ENCODE measurements at places on chromosomes 1 and 21.

DNA sequence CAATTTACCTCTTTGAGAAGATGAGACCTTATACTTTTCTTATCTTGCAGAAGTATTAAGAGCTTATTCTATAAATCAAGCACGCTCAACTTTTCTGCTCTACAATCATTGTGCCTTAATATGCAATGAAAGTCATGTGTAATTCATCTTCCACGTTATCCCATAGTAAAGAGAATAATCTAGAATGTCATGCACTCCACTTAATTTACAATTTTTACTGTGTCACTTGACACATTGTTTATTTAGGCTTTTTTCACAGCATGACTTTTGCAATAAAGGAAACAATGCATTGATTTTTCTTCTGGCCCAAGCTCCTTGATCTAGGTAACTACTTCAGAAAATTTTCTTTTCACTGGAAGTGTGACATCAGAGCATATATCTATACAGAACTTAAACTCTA is 290.9 kb downstream of the HHIPL2 start:
- no peak for DNase-seq

DNA sequence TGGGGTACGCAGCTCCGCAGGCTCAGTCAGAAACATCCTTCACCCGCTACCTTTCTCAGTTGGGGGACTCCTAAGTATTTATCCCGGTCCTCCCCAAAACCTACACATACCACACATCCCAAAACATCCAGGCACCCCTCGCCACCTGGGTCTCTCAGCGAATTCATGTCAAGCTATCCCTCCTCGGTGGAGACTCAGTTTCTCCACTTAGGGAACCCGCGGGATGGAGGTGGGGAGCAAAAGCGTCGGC is 1.3 kb upstream of the ZBTB7B start:
- no peak for DNase-seq

- no peak for DNase-seq
Observed at GRCh38 chr1:221611656-221612046, 130.2 kb downstream of the DUSP10 start.

GRCh38 chr1:22349362-22350043 is 102.1 kb upstream of the ZBTB40 start:
- DNase-seq = no peak

- no peak for DNase-seq
Observed at GRCh38 chr1:2810281-2810680, 8.8 kb upstream of the TTC34 start.

DNA sequence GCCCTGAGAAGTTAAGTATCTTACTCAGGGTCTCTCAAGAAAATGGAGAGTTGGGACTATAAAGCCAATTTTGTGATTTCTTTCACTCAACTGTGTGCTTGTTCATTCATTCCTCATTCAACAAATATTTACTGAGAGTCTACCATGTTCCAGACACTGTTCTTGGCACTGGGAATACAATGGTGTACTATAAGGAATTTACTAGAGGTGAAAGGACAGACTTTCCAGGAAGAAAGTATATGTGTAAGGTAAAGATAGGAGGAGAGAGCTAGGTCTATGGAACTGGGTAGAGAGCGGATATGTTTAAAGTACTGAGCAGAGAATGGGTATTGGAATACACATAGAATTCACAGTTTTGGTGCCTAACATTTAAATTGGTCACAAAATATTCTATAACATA is 42.3 kb downstream of the ZNHIT6 start:
- DNase-seq = no peak

DNA sequence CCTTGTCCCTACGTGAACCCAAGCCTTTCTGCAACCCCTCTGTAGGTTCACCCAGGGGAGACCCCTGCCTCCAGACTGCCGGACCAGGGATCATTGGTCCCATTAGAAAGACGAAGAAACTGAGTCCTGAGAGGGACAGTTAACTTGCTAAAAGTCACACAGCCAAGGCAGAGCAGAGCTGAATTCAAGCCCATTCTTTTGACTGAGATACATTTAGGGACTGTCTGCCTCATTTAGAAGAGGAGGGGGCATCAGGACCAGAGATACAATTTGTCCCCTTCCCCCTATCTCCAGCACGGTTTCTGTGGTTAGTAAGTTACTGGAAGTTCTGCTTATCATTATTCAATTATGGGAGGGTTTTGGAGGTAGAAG is 19.1 kb downstream of the KCNQ4 start:
- DNase-seq = no peak

DNA sequence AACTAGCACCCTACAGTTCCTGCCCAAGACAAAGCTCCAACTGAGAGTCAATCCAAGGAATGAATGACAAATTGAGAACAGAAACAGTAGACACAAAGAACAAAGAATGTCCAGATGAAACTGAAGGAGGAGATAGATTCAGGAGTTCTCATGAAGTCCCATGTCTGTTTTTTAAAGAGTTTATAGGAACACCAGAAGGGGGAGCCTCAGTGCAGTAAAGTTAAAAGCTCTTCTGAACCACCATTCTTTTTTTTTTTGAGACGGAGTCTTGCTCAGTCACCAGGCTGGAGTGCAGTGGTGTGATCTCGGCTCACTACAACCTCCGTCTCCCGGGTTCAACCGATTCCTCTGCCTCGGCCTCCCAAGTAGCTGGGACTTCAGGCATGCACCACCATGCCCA is 323.6 kb downstream of the MRPL39 start:
- peak; percentile 35 for DNase-seq

DNA sequence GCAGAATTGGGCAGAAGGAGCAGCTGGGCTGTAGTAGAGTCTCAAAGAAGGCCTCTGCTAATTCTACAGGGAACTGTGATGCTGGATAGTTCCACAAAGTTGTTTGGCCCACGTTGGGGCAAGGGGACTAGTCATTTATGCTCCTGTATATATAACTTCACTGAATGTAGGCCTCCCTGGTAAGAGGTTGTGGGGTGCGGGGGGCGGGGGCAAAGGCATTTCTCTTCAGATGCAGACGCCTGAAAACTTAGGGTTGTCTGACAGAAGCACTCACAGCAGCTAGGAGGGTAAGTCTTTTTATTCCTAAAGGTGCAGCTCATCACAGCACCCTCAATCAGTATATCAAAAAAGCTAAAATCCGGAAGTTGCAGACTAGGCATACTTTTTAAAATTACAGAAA is 38.5 kb upstream of the DENND1B start:
- no peak for DNase-seq

DNA sequence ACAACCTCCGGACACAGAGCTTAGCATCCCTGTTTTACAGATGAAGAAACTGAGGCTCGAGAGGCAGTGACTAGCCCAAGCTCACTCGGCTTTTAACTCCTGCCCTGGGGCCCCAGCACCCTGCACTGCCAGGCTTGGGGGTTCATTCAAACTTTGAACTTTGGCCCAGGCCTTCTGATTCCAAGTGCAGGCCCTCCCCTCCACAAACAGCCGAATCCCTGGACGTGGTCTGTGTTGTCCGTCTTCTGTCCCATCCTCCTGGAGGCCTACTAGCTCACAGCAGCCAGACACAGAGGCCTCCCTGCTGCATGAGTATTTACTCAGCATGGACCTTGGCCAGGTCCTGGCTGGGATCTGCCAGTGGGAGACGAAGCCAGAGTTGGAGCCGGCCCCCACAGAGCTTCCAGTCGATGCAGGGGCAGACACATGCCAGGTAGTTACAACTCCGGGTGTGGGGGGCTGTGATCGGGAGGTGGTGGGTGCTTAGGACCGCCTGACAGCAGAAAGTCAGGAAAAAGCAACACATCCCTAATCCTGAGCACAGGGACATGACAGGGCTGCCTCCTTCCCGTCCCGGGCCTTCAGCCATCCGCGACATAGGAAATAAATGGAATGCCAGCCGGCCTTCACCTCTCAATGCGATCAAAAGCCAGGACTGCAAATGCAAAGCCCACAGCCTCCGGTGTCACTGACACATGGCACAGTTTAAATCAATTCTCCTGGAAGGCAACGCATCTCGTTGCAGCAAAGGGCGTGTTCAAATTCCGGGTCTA is 7.4 kb downstream of the IFFO2 start:
- no peak for DNase-seq

DNA sequence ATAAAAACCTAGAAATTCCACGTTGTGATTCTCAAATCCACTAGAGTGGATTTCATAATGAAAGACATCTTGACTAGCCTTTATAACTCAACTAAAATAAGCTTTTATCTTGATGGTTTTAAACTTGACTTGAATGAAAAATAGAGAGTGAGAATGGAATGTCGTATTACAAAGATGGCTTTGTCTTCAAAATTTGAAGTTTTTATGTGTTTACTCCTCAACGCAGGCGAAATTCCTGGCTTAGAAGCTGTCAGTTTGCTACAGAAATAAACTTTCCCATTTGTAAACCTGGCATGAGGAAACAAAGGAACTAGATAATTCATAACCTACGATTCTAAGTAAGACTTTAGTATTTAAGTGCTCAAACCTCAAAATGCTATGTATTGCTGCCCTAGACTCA is 90.0 kb upstream of the KRTAP19-8 start:
- DNase-seq = no peak

GRCh38 chr1:224779536-224779935 is 149.9 kb upstream of the DNAH14 start:
- DNase-seq = no peak

- no peak for DNase-seq
Observed at GRCh38 chr1:172144445-172145061, 275.9 kb upstream of the C1orf105 start.

DNA sequence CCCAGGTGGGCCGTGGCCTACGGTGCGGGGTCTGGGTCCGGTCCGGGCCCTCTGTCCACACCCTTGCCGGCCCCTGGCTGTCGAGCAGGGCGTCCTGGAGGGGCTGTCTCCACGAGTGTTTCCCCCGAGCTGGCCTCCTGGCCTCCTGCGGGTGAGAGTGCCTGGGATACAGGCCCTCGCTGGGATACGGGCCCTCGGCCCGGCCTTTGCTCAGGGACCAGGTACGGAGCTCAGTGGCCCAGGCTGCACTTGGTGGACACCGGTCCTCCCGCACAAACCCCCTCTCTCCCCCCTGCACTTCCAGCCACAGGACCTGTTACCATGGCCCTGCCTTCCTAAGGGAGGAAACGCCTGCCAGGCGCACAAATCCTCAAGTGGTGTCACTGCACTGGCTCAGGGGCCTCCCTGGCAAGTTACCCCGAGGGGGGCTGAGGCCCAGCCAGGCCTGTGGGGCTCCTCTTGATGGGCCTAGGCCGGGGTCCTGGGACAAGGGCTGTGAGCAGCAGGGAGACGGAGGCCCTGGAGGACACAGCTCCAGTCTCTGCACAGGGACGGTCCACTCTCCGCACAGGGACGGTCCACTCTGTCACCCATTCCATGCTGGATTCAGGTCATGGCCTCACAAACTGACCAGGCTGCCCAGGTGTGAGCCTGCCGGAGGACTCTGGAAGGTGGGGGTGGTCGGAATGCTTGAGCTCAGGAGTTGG is 18.2 kb upstream of the RNF223 start:
- no peak for DNase-seq
